Neural crest cell (in vitro differentiated cells): ENCODE measurements at places on chromosomes 3 and 15.

DNA sequence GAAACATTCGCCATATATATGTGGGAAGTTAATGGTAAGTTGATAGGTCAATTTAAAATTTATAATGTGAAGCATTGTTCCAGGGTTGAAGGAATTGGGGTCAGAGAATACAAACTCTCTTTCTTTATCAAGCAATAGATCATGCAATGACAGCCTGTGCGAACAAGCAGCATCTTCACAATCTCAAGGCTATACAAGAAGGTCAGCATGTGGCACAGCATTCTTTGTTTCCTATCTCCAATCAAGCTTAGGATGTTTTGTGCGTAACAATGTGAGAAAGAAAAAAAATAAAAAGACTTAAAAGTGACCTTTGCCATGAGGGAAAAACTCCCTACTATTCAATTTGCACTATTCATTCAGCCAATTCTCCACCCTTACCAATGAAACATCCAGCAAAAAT lies 288.1 kb upstream of the NECTIN3 start:
- no peak for DNase-seq

- no peak for DNase-seq
These were observed 141.5 kb upstream of the BFSP2 start for GRCh38 chr3:133258358-133258757.

GRCh38 chr15:25441111-25441510 lies 2.3 kb upstream of the UBE3A start:
- DNase-seq: no peak

DNA sequence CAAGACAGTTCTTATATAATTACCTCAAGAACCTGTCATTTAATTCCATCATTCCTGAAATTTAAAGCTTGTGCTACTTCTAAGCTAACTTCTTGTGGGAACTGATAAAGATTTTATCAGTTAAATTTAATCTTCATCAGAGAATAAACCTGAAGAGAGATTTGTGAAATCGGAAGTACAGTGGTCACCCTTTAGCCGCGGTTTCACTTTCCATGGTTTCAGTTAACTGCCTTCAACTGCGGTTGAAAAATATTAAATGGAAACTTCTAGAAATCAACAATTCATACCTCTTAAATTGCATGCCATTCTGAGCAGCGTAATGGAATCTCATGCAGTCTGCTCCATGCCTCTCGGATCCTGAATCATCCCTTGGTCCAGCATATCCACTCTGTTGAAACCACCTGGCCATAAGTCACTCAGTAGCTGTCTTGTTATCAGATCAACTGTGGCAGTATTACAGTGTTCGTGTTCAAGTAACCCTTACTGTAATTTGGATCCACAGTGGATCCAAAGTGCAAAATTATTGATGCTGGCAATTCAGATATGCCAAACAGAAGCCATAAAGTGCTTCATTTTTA lies 626.1 kb downstream of the CADM2 start:
- no peak for DNase-seq

DNA sequence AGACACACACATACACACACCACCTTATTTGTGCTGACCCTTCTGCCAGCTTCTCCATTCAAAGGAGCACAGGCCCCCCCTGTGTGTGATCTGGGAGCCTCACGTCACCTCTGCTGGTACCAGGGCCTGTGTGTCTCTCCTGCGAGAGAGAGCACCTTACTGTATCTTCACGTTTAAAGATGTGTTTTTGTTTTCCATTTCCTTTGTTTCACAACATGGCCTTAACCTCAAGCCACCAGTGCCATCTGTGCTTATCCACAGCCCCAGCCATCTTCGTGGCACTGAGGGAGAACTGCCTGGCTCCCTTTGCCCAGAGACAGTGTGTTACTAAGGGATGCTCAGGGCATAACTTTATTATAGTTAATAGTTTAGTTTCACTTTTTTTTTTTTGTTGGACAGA lies 52.3 kb downstream of the ABHD2 start:
- no peak for DNase-seq

GRCh38 chr15:76439542-76439941 lies 103.0 kb downstream of the ISL2 start:
- DNase-seq: no peak

DNA sequence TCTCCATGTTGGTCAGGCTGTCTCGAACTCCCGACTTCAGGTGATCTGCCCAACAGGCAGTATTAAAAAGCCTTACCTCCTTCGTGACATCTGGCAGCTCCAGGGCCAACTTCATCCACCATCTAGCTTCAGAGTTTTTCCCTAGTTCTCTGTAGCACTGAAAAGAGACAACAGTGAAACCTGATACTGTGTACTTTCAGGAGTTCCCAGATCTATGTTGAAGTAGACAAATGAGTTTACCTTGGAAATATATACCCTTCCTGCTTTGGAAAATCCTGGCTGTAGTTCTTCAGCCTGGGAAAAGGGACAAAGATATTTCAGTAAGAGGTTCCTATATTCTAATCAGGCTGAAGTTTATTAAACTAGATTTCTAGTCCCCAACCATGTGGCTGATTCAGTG lies 18.0 kb downstream of the RMDN3 start:
- no peak for DNase-seq

DNA sequence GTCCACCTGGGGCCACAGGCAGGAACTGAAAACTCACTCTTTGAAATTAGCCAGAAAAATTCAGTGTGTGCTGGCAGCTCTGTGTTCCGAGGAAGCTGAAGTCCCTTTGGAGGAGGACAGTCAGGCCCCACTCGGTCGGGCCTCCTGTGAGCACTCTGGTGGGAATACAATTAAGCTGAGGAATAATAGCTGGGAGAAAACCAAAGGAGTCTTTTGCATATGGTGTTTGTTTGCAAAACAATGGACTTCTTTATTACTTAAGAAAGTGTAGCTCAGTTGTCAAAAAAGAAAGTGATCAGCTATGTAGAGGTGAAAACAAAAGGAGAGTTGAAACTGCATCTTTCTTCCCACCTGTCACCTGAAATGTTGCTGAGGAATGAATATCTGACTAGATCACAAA lies 202.5 kb downstream of the MEIS2 start:
- no peak for DNase-seq

DNA sequence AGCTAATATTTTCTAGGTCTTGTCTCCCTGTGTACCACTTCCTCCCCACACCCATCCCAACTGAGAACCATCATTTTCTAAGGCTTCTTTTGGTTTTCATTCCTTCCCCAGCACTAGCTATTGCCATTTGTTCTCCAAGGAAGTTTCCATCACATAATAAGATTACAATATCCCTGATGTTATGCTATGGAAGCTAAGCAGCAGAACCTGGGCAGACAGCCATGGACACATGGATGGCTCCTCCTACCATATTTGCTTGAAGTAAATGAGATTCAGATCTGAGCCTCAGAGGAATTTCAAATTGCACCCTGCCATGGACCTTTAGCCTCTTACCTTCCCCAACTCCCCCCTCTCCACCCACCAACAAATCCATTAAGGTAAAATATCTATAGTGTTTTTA lies 31.5 kb downstream of the GASK1A start:
- no peak for DNase-seq

- no peak for DNase-seq
These were observed 136.0 kb downstream of the MECOM start for GRCh38 chr3:169527507-169527906.

DNA sequence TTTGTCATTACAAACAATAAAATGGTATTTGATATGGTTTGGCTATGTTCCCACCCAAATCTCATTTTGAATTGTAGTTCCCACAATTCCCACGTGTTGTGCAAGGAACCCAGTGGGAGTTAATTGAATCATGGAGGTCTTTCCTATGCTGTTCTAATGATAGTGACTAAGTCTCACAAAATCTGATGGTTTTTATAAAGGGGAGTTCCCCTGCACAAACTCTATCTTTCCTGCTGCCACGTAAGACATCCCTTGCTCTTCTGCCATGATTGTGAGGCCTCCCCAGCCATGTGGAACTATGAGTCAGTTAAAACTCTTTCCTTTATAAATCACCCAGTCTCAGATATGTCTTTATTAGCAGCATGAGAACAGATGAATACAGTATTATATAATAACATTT lies 15.4 kb upstream of the AADAC start:
- DNase-seq: no peak

DNA sequence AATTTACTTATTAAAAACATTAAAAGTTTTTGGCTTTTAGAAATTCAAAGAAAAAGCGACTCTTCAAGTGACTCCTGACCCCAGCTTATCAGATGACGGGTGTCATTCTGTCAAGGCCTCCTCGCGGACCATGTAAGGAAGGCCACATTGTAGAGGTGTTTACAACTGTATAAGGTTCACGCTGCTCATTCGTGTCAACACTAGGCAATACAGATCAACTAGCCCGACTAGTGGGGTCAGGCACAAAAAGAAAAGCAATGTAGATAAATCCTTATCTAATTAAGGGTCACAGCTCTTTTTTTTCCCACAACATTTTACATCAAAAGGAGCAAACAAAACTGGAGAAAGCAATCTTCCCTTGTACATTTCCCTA lies 207.5 kb upstream of the NR2F2 start:
- DNase-seq: no peak

GRCh38 chr15:66921319-66921915 lies 144.0 kb upstream of the SMAD3 start:
- no peak for DNase-seq

DNA sequence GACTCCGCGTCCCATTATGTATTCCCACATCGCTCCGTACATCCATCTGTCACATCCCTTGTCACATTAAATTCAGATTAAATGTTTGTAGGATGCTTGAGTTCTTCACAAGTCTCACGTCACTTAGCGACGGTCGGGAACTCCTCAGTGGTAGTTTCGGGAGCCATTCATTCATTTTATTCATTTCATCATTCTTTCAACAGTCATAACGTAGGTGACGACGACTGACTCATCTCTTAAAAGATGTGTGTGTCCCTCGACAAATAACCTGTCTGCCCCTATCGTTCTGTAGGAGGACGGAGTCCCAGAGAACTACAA lies 272 bp upstream of the SRPRB start:
- DNase-seq: no peak

DNA sequence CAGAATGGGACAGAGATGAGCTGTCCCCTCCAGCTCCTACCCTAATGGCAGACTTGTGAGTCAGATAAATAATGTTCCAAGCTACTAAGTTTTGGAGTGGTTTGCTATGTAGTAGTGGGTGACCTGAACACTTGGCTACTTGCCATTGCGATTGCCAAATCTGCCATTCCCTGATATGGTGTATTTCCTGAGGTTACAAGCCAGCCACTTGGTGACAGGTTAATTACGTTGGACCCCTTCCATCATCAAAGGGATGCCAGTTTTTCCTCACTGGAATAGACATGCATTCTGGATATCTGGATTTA lies 33.6 kb downstream of the MORF4L1 start:
- DNase-seq: no peak

- no peak for DNase-seq
These were observed 25.5 kb upstream of the KNG1 start for GRCh38 chr3:186691676-186692075.

GRCh38 chr15:66782785-66783184 lies 80.7 kb downstream of the SMAD6 start:
- DNase-seq: no peak

- no peak for DNase-seq
These were observed 20.0 kb downstream of the GPD1L start for GRCh38 chr3:32126305-32127015.

- no peak for DNase-seq
These were observed 207.4 kb downstream of the EPHA6 start for GRCh38 chr3:97021778-97022177.

DNA sequence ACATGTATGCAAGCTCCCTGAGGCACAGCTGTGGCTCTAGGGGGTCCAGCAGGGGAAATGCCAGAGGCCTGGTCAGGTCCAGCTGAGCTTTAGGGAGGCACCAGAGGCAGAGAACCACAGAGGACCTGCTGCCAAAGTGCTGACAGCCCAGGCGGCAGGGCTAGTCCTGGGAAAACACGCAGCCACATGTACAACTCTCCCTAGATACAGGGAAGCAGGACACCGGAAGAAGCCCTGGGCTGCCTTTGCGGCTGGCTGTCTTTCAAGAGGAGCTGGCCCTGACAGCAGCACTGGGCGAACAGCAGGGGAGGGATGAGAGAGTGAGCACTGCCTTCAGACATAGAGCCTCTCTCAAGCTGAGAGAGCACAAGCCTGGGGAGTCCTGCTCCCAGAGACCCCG lies 40.7 kb downstream of the RFT1 start:
- no peak for DNase-seq

DNA sequence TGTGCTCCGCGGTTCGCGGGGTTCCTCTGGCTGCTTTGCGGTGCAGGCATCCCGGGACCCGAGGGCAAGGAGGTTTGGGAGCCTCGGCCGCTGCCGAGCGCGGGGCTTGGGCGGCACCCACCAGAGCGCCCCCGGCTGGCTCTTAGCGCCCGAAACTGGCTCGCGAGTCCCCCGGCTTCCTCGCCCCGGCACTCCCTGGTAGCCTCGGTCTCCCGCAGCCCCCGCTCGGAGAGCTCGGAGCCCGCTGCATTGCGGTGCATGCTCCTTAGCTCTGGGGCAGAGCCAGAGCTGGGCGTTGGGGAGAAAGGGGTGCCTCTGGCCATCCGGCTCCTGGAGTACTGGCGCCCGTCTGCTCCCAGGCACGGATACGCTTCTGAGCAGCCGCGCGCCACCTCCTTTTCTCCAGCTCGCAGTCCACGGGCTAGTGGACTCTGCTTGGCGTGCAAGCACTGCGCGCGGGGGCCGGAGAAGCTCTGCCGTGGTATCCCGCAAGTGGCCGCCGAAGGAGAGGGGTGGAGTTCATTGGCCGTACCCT lies 753 bp downstream of the EPHB1 start:
- DNase-seq: no peak

- DNase-seq: peak; percentile 75
These were observed 36.3 kb upstream of the PLA2G4E start for GRCh38 chr15:42056934-42057798.

GRCh38 chr15:85649372-85649771 lies 145.4 kb downstream of the KLHL25 start:
- DNase-seq: peak; percentile 5

DNA sequence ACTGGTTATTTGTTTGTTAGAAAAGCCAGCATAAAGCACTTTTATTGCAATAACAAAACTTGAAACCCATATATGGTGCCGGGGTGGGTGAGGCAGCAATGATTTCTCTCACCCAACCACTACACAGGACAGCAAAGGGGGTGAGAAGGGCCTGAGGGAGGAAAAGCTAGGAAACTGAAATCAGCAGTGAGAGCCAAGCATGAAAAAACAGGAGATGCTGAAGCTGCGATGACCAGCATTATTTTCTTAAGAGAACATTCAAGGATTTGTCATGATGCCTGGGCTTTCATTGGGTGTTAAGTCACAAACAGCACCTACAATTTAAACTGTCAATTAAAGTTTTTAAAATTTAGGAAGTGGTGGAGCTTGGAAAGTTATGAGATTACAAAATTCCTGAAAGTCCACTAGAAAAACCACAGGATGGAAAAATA lies 11.9 kb upstream of the TM4SF4 start:
- no peak for DNase-seq

DNA sequence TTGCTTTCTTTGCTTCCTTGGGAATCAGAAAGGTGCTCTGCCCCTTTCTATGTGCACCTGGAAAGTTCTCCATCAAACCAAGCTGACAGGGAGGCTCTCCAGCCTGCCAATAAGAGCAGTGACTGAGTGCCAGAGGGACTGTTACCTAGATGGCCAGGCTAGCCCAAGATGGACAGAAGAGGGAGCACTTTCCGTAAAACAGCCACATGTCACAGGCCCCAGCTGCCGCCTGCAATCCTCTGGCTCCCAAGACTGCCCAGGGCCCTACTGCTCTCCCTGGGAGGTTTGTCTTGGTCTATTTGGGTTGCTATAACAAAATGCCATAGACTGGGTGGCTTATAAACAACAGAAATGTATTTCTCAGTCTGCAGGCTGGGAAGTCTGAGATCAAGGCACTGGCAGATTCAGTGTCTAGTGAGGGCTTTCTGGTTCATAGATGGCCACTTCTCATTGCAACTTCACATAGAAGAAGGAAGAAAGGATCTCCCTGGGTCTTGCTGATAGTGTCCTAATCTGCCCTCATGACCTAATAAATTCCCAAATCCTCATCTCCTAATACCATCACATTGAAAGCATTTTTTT lies 72.3 kb downstream of the TAMM41 start:
- DNase-seq: peak; percentile 28
